Fibroblast of villous mesenchyme (primary cell): ENCODE measurements at places on chromosomes 4 and X. TPM values are rescaled to one million over a fixed set of nuclear protein-coding genes. Genes with fewer than 3 reads are reported as not detected.

Gene CCDC110
- 0.32 and 0.43 TPM in 2 replicates for total RNA-seq

Gene UGT2A2
- total RNA-seq, result not detected in 2 replicates

Gene ARHGAP6
- 1.7 and 1.9 TPM in 2 replicates for total RNA-seq

Gene CRMP1
- total RNA-seq, result under 0.01 TPM in 1 of 2 replicates, not detected in the other

Gene CSAG1
- not detected in 2 replicates for total RNA-seq

Gene TRMT10A
- 4.5 and 5.6 TPM in 2 replicates for total RNA-seq

Gene NSDHL
- total RNA-seq, result 23.8 and 28.5 TPM in 2 replicates

Gene CXCL1
- total RNA-seq, result 17.4 and 134 TPM in 2 replicates

Gene FRG2
- not detected in 2 replicates for total RNA-seq

Gene RHOXF2
- total RNA-seq, result 0.32 TPM in 1 of 2 replicates, not detected in the other
